ENCODE measurements at places on chromosomes 2 and 18.

GRCh38 chr18:67428805-67429204, 87.7 kb downstream of the DSEL start:
- no peak for DNase-seq

DNA sequence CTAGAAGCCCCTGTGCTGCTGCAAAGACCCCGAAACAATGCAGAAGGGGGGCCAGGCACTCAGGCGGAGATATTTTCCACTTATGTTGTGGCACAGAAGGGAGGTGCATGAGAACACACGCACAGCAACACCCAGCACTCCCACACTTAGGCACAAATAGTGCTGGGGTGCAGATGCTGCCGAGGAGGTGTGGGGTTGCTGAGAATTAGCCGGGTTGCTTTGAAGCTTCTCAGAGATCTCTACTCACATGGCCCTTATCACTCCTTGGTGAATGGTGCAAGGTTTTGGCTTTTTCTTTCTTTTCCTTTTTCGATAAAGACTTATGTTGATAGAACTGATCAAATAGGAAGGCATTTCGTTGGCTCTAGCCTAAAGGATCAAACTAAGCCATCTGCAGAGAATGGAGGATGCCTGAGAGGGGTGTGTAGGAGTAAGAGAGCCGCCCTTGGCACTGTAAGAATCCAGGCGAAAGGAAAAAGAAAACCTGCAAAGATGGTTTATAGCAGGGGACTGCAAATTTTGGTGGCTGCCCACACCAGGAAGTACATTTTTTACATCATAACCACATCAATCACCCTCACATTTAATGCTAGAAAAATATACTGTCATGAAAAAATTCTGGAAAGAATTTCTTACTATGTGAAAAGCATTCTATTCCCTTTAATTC, 27.9 kb upstream of the FHL2 start:
- DNase-seq: no peak

- no peak for DNase-seq
These were observed 32.1 kb downstream of the PSMD1 start for GRCh38 chr2:231088754-231089153.

GRCh38 chr2:60297296-60298005, 256.0 kb downstream of the BCL11A start:
- no peak for DNase-seq

DNA sequence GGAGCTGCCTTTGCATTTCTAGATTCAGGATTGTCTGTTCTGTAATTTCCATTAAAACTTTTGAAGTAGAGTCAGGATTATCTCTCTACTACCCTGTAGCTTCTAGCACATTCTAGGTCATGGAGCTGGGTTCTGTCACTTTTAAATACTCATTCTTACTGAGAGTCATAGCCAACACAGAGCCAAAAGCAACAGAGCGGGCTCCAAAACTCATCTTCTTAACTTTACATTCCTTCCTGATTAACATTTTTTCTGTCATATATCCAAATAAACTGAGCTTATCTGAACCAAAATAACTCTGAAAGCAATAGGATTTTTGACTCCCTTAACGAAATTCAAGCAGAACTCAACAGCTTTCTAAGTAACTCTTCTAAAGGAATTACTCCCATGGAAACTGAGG, 12.9 kb downstream of the PREPL start:
- DNase-seq: no peak

- no peak for DNase-seq
These were observed 154.9 kb downstream of the SATB2 start for GRCh38 chr2:199302851-199303250.

DNA sequence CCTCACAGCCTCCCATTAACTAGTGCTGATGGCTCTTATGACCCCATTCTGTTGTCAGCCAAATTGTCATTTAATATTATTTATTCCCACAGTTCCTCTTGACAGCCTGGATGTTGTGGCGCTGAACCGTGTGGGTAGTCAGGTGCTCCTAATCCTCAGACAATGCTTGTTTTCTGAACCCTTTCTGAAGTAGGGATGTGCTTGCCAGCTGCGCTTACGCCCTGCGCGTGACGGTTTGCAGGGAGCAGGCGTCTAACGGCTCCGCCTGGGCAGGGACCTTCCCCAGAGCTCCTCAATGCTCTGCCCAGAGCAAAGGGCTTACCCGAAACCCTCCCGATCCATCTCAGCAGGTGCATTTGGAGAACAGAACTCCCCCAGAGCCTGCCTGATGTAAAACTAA, 358.2 kb upstream of the MYT1L start:
- DNase-seq: no peak

DNA sequence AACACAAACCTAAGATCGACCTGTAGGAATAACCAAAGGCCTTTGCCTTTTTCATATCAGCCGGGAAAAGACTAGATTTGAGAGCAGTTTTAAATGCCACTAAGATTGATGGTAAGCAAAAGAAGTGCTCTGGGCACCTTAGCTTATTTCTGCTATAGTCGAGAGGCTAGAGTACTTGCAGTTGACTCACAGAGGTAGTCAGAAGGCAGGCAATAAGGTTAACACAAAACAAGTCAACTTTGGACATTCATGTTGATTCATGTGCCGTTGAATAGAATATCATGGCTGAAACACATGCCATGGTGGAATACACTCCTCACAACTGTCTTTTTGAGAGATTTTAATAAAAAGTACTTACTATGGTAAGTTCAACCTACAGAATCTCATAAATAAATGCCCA, 507.6 kb downstream of the ZEB2 start:
- no peak for DNase-seq

DNA sequence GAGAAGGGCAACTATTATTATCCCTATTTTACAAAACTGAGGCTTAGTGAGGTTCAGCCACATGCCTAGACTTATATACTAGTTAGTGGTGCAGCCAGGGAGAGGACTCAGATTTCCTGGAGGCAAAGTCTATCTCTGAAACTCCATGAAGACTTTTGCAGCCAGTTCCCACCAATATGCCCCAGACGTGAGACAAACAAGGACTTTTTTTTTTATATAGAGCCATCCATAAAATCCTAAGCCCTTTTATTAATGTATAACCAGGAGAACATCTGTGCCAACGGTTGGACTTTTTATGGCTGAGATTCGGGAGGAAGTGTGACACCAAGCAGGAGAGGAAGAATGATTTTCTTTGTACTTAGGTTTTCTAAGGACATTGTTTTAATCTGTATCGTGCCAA, 29.9 kb downstream of the LIPG start:
- DNase-seq: no peak

- no peak for DNase-seq
These were observed 134.9 kb downstream of the ZAP70 start for GRCh38 chr2:97848306-97848705.

GRCh38 chr2:191844706-191845105, 2.2 kb downstream of the CAVIN2 start:
- DNase-seq: no peak

DNA sequence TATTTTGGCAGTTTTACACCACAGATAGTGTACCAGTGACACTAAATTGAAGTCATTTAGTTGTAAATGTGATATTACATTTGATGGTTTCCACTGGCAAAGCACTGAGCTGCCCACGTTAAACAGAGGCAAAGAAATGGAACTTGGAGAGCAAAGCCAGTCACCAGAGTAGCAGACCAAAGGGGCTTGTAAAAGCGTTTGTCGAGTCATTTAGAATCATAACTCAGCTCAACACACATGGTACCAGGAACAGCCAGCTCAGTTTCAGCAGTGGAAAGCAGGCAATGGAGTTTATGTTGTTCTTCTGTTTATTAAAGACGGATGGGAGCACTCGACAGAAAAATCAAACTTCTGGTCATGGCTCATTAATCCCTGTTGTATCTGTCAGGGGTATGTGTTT, 91.2 kb downstream of the POU3F3 start:
- no peak for DNase-seq

DNA sequence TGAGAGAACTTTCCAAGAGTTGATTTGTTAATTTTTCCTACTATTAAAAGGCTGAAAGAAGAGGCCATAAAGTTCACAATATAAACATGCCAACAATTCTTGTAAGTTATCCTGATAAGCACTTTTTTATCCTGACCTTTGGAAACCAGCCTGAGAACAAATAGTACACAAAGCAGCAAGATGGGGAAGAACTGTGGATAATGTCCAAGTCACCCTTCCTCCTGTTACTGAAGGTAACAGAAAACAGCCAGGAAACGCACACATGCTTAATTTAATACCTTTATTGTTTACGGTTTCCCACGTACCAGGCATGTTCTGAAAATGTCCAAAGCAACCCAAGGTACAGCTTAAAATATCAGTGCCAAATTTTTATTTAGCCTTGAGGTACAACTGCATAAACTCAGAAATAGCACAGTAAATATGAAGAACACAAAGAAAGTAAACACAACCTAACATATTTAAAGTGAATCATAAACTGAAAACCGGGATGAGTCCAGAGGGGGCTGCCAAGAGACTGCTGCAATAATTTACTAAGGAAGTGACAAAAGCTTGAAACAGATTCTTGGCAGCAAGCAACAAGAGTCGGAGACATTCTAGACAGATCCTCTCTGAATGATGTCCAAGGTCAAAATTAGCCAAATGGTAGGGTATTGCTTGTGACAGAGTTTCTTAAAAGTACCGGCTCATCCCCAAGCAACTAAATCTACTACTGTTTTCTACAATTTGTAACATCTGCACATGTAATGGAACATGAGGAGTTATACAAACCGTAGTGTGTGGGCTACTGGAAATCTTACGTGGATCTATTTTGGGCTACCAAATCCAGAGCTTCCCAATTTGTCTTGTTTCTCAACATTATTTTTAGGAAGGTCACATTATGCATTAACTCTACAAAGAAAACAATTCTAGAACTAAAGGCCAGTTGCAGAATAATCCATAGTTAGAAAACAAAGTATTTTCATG, 93.2 kb downstream of the CABYR start:
- no peak for DNase-seq

DNA sequence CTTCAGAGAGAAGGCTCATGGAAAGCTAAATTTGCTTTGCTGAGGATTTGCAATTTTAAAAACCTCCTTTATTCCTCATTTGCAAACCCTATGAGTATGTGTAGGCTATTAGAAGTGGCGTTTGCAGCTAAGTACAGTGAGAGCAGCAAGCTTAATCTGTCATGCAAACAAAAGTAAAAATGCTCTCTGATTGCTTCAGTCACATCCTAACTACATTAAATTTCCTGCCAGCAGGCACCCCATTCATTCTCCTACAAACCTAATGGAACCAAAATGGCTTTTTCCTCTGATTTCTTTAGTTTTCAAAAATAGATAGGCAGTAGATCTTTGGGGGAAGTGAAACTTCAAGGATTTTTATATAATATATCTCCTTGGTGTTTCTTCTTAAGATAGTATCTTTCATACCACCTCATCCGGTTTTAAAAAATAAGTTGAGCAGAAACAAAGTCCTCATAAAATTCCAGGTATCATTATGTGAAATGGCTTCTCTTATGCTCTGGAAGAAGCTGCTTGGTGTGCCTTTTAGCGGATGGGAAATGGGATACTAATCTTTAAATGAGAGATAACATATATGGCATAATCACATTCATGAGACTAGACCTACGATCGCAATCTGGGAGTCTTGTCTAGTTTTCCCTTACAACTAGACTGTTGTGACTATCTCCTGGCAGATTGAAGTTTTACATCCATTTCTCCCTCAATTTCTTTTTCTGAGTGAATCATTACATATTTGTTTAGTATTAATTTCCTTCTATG, 49.1 kb downstream of the CLIP4 start:
- no peak for DNase-seq

- DNase-seq: no peak
These were observed 289.3 kb downstream of the CELF4 start for GRCh38 chr18:37276111-37276890.

DNA sequence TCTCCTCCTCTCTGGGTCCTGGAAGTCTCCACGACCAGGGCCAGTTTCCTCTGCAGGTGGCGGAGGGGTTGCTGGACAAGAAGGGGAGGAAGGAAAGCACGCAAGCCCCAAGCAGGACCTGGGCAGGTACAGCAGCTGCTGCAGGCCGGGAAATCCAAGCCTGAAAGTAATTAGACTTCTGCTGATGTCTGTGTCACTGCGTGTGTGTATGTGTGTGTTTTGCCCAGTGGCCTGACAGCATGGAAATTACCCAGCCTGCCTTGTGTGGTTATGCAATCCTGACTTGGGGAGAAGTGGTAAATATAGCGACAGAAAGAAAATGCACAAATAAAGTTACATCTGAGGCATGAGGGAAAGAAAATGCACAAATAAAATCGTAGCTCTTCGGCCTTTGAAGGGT, 121.8 kb upstream of the ZBTB14 start:
- peak; percentile 85 for DNase-seq

DNA sequence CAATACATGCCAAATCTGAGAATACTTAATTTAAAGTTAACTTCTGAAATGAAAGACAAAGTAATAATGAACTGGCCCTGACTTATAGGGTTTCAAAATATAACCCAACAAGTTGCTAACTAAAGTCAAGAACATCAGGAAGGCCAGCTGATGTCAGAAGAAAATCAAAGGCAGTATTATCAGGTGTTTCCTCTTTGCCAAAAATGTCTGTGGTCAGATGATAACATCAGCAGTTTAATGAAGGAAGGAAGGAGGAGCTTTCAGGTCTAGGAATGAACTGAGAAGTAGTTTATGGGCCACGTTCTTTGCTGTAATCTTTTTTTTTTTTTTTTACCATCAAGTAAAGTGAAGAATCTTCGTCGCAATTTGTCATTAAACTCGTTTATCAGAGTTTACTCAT, 40.9 kb downstream of the CDH2 start:
- no peak for DNase-seq

DNA sequence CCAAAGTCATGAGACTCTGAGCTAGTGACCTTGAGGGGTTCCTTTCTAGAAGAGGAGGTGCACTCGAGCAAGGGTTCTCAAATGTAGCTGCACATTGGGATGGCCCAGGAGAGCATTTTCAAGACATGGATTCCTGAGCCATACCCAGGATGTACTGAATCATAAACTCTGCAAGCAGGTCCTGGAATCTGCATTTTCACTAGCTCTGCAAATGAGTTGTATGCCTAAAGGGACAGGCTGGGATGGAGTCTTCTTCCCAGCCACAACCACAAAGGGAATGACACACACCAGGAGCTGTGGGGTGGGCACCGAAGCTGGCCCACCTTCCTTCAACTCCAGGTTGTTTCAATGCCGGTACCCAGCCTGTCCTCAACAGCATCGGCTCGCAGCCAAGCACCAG, 90.6 kb downstream of the GALNT14 start:
- no peak for DNase-seq

DNA sequence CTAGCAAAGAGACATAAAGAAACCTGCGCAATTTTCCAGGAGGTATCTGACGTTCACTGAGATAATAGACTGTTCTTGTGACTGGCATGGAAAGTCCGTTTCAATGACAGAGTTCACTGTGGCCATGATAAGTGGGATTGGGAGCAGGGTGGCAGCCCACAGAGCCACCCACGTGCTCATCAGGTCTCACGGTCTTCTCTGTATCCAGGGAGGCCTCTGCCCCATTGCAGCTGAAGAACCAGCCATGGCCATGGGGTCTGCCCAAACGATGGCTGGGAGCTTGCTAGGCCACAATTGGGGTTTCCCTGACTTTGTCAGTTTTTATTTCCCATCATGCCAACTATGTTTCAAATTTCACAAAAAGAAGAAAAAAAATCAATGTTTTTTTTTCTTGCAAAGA, 57.2 kb downstream of the PDCL3 start:
- DNase-seq: no peak
